Kidney glomerular epithelial cell (primary cell): ENCODE measurements at places on chromosomes 1 and 21.
A peak's percentile ranks its signal among the peaks of the same experiment; 100 is the strongest.

DNA sequence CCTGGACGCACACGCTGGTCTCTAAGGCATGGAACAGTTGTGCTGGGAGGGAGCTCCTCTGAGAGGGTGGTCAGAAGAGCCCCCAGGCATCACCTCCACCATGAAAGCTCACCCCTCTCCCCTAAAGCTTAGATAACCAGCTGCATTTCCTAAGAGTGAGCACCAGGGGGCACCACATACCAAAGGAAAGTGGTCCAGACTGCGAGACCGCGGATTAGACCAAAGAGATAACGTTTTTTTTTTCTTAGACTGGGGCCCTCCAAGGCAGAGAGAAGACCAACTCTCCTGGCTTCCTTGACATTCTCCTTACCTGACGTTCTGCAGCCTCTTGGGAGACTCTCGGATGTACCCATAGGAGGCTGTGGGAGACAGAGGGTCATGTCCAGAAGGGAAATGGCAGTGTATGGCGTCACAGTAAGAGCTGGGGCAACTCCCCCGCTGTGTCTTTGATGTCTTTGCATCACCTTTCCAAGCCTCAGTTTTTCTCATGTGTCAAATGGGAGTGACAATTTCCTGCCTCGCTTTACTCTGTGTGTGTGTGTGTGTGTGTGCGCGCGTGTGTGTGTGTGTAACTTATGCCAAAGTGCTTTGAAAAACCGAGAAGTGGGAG lies 12.3 kb upstream of the IFNLR1 start:
- peak; percentile 71 for DNase-seq

DNA sequence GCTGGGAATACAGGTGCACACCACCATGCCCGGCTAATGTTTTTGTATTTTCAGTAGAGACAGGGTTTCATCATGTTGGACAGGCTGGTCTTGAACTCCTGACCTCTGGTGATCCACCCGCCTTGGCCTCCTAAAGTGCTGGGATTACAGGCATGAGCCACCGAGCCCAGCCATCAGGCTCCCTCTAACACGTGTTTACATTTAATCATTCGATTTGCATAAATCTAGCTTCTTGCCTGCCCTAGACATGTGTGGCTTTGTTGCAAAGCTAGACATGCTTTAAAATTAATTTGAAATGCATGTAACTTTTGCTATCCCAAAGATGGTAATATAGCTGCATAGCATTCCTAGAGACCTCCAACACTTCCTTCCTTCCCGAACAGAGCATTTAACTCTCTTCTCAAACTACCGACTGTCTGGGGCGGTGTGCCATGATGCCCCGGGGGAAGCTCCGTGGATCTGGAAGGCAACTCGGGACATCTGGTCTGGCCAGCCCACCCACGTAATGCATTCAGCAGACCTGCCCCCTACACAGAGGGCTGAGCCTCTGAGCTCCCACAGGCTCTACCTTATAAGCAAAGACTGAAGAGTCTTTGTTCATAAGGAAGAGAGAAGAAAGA lies 34.6 kb upstream of the NID1 start:
- no peak for DNase-seq

DNA sequence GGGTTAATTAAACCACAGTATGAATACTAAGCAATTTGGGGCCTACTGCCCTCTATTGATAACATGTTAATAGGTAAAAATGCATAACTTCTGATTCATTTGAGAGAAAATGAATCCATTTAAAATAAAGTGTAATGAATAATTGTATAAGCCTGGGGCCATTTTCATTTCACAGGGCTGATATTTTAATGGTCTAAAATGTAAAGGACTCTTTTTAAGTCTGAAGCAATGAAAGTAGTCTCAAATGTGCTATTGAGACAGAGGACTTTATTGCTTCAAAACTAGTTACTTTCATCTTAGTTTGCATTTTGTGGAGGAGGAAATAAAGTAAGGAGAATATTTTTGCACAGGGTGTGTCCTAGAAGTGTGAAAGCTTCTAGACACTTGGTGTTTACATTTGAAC lies 155.4 kb downstream of the TLR5 start:
- DNase-seq = no peak

GRCh38 chr1:73452522-73452921 lies 745.5 kb downstream of the LRRIQ3 start:
- no peak for DNase-seq

DNA sequence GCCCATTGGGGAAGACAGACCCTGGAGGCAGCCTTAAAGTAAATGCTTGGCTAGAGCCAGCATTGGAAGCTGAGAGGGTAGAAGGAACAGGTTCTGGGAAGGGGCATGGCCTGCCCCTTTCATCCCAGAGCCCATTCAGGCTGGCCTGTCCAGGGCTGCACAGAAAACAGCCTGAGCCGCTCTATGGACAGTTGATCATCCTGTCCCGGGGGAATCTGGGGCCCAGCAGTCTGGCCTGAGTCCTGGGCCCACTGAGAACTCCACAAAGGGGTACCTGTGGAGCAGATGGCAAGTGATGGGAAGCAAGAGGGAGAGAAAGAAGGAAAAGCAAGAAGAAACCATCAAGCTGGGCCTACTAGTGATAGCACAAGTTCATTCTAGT lies 13.2 kb downstream of the TMEM81 start:
- DNase-seq = no peak

DNA sequence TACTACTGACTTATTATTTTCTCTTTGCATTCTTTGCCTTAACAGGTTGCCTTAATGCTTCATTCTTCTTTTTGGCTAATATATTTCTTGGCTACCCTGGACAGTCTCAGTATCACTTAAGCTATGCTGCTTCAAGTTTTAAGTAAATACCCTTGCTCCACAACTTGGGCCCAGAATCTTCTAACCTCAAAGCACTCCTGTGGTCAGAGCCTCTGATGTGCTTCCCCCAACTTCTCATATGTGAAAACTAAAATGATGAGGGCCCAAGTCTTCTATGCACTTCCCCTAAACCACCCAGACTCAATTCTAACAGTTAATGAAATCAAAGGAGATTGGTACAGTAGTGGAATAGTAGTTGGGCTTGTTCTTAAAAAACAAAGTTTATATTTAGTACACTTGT lies 314.1 kb downstream of the PLPP3 start:
- DNase-seq = no peak
